ENCODE measurements at places on chromosomes 11 and 22.

DNA sequence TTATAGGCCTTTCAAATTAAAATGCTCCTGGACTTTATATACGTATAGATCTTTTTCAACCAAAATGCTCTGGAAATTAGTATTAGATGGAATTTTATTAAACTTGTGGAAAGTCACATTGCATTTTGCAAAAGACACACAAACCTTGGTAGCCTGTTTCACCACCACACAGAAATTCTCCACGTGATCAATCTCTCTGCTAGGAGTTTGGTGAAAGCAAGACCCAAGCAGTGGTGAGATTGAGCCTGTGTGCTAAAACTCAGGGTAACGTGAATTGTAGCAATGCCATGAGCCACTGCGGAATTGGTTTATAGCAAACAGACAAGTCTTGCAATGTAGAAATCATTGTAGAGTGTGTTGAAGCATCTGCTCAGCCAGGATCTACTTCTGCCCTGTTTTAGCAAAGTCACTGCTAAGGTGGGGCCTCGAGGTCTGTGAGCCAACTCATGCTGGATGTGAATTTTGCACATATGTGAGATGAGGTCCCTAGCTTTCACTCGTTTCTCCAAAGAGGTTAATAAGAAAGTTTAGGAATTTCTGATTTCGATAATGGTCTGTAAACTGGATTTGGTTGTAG is 184.8 kb downstream of the DBX1 start:
- no peak for DNase-seq

- no peak for DNase-seq
Observed at GRCh38 chr11:100785148-100785983, 98.3 kb downstream of the ARHGAP42 start.

- DNase-seq, result no peak
Observed at GRCh38 chr22:31241200-31241599, 29.1 kb downstream of the LIMK2 start.

GRCh38 chr22:33180356-33180755 is 122.2 kb upstream of the SYN3 start:
- no peak for DNase-seq

DNA sequence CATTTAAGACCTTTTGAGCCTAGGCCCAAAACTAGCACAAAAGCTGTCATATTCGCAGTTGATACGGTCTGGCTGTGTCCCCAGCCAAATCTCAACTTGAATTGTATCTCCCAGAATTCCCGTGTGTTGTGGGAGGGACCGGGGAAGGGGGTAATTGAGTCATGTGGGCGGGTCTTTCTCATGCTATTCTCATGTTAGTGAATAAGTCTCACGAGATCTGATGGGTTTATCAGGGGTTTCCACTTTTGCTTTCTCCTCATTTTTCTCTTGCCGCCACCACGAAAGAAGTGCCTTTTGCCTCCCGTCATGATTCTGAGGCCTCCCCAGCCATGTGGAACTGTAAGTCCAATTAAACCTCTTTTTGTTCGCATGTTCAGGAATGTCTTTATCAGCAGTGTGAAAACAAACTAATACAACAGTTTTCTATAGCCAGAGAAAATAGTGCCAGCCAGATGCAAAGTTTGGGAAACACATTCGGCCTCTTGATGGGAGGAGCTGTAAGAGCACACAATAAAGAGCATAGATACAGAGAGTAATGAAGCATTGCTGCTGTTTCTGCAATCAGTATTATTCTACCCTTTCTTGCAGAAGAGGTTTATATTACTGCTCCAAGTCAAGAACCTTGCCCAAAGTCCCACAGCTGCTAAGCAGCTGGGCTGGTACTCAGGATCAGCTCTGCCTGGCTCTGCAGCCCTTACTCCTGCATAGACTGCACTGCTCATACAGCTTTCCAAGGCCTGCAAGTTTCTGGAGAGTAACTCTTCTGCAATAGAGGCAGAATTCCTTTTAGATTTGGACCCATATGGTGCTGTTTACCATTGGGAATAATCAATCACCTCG is 2.0 kb upstream of the ZNF195 start:
- DNase-seq, result no peak

DNA sequence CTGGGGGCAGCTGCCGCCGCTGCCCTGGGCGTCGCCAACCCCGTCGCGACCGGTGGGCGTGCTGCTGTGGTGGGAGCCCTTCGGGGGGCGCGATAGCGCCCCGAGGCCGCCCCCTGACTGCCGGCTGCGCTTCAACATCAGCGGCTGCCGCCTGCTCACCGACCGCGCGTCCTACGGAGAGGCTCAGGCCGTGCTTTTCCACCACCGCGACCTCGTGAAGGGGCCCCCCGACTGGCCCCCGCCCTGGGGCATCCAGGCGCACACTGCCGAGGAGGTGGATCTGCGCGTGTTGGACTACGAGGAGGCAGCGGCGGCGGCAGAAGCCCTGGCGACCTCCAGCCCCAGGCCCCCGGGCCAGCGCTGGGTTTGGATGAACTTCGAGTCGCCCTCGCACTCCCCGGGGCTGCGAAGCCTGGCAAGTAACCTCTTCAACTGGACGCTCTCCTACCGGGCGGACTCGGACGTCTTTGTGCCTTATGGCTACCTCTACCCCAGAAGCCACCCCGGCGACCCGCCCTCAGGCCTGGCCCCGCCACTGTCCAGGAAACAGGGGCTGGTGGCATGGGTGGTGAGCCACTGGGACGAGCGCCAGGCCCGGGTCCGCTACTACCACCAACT is 1.0 kb downstream of the FUT4 start:
- DNase-seq, result no peak

GRCh38 chr22:48783821-48784266 is 1043.8 kb downstream of the BRD1 start:
- DNase-seq, result no peak

DNA sequence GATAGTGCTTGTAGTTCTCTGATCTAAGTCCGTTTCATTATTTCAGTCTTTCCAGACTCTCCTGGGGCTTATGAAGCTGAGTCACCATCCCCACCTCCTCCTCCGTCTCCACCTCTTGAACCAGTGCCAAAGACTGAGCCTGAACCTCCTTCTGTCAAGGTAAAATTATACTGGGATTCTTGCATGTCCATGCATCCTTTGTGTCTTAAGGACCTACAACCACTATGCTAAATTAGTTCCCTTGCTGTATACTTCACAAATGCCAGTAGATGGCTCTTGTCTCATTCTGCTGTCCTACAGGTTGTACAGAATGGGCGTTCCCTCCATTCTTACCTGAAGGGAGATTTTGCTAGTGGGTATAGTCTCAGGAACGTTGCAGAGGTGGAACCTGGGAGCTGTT is 42.2 kb downstream of the POLD3 start:
- peak; percentile 87 for DNase-seq

Measured in epithelial cell of prostate (primary cell).